D341Med (cell line): ENCODE measurements at places on chromosomes 1 and 21.

DNA sequence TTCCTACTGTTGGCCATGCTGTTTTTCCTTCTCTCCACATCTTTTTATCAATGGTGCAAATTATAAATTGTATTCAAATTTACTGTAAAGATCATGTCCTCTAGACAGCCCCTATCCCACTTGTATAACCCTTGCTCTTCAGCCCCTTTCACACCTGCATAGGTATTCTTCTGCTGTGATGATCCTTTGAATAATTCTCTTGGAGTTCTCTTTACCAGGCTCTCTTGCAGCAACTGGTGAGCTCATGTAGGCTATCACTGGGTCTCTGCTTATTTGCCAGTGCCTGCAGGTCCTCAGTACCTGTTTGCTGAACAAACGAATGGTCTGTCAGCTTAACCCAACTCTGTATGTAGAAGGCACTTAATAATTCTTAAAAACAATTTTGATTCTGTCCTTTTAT lies 8.2 kb downstream of the PTPRC start:
- no peak for DNase-seq

DNA sequence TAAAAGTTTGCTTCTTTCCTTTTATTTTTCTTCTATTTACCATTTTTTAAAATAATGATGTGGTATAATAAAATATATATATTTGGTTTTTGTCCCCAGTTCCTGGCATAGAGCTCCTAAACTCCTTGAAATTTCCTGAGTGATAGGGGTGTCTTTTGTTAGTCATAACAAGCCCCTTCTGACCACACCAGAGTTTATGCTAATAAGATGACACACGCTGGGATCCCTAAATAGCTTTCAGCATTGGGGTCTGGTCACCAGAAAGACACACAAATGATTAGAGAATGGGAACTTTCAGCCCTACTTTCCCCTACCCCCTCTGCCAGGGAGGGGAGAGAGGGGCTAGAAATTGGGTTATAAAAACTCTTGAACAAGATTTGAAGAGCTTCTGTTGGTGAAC lies 56.2 kb downstream of the COL24A1 start:
- DNase-seq = no peak

GRCh38 chr1:214568328-214568727 lies 16.9 kb upstream of the PTPN14 start:
- no peak for DNase-seq

DNA sequence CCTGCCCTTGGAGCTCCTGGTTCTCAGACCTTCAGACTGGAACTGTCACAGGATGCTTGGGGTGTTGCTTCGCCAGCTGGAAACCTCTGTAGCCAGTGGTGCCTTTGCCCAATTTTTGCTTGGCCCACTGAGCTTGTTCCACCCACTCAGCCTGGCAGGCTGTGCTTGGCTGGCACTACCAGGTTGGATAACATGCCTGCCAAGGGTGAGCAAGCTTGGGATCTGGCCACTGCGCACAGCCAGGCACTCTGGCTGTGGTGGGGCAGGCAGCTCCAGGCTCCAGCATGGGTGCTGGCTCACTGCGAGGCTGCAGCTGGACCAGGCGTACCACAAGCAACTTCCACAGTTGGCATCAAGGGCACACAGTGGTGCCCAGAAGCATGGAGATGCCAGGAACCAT lies 967.8 kb upstream of the NCAM2 start:
- DNase-seq = no peak

DNA sequence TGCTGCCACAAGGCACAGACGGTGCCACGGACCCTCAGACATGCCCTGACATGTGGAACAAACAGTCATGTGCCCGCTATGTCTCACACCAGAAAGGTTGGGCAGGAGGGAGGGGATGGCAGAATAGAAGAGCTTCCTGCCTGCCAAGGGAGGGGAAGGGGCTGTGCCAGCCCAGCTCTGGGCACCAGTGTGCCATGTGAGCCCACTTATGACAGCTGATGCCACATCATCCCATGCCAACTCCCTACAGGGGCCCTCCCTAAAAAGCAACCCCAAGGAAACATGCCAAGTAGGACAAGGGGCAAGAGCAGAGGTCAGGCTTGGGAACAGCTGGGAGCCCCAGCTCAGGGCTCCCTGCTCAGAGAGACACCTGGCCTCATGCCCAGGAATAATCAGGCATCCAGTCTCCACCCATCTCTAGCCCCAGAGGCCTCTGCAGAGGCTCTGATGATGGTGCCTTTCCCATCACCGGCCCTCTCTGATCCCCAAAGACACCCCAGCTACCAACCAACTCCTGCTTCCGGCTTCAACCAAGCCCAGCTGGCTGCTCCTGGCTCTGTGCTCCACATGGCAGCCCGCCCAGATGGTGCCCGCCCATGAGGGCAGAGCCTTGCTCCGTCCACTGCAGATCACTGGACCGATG lies 10.3 kb downstream of the ADGRB2 start:
- DNase-seq = peak; percentile 72

- no peak for DNase-seq
These were observed 6.5 kb downstream of the THEMIS2 start for GRCh38 chr1:27878787-27879335.

GRCh38 chr1:31904339-31905092 lies 33.7 kb downstream of the PTP4A2 start:
- DNase-seq = no peak

DNA sequence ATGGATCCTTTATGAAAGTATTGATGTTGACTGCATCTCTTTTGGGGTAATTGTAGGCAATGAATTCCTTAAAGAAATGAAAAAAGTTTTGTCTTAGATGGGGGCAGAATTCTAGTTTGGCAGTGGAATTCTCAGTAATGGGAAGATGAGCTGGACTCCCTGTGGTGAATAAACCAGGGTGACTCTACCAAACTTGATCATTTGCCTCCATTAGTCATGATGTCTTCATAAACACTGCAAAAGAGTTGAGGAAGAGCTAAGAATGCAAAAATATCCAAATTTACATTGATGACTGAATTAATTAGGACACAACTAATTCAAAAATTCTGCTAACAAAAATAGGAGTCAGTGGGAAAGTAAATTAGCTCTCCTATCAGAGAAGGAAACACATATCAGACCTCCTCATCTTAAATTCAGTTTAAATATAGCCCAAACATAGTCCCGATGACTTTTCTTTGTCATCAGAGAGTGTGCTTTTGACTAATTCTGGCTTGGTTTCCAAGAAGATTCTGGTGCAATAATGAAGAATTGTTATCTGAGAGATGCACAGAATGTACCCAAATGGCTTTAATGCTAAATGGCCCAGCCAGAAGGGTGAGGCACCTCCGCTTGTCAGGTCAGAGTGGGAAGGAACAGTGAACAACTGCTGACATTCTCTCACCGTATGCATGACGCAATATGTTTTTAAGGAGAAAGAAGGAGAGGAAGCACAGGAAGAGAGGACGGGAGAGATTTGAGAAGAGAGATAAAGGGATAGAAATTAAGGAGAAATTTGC lies 525.1 kb downstream of the LMO4 start:
- DNase-seq = no peak

GRCh38 chr1:11985851-11986250 lies 5.6 kb downstream of the MFN2 start:
- DNase-seq = no peak

DNA sequence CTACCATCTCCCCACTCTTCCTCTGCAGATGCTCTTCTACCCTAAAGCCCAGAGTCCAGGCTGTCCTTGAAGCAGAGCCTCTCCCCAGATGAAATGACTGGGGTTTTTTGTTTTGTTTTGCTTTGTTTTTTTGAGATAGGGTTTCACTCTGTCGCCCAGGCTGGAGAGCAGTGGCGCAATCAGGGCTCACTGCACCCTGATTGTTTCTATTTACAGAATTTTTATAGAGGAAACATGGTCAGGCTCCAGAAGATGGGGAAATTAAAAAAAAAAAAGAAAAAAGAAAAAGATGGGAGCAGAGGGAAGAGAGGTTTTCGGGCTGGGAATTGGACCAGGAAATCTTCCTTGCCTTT lies 43.7 kb upstream of the ZNF281 start:
- DNase-seq = no peak

DNA sequence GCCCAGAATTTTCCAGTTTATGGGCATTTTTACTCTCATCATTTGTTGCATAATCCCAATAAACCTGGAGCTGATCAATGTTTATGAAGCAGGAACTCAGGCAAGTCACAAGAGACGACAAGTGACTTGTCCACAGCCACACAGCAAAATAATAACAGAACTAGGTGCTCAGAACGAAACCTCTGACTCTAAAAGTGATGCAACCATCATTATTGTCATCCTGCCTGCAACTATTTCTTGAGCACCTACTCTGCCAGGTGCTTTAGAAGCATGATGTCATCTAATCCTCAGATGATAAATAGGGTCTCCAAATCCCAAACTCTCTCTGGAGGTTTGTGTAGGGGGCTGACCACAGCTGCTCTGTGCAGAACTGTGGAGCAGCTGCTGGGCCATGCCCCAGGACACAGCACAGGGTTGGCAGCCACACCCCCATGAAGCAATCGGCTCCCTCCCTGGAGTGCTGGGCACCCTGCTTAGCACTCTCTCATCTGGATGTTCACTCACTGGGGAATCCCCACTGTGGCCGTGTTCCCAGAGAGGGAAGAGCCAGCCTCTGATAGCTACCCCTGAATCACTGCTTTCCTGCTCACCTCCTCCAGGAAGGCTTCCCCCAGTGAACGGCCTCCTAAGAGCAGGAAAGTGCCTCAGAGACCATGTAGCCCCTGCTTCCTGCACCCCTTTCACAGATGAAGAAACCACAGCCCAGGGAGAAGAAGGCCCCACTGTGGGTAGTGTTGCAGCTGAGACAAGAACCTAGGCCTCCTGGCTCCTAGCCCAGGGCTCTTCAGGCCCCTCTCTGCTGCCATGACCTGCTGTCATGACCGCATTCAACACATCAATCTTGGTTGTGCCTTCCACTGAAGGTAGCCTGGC lies 2.1 kb downstream of the TTC22 start:
- no peak for DNase-seq

GRCh38 chr1:63621698-63622097 lies 28.5 kb downstream of the PGM1 start:
- DNase-seq = no peak

- no peak for DNase-seq
These were observed 1.1 kb downstream of the UBE2J2 start for GRCh38 chr1:1272341-1273208.

DNA sequence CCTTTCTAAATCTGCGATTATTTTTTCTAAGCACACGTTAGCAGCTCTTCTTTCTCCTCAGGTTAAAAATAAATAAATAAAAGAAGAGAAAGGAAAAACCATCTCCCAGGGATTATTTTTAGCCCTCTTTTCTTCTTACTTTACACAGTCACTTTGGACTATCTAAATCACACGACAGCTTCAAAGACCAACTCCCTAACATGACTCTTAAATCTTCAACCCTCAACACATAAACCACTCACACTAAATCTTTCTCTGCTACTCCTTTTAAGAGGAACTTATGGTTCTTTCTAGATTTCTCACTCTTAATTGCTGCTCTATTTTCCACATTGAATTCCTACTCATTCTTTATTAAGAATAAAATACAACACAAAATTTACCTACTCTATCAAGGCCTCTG lies 1095.0 kb upstream of the B3GALT2 start:
- DNase-seq = no peak

DNA sequence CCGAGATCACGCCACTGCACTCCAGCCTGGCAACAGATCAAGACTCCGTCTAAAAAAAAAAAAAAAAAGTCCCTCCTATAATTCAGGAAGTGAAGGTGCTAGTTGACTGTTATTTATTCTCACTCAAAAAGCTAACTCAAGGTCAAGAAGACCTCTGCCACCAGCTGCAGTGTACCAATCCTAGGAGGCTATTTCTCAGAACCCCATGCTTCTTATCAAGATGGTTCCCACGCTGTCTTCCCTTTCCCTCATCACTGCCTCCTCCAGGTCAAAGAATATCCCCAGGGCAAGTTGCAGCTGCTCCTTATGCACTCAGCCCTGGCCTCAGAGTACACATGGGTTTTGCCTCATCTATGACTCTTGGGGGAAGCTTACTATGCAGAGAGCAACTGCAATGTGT lies 53.6 kb downstream of the RERE start:
- no peak for DNase-seq

- DNase-seq = peak; percentile 75
These were observed 11.5 kb upstream of the COL16A1 start for GRCh38 chr1:31715087-31715872.

GRCh38 chr21:39467746-39468145 lies 16.0 kb downstream of the SH3BGR start:
- no peak for DNase-seq

DNA sequence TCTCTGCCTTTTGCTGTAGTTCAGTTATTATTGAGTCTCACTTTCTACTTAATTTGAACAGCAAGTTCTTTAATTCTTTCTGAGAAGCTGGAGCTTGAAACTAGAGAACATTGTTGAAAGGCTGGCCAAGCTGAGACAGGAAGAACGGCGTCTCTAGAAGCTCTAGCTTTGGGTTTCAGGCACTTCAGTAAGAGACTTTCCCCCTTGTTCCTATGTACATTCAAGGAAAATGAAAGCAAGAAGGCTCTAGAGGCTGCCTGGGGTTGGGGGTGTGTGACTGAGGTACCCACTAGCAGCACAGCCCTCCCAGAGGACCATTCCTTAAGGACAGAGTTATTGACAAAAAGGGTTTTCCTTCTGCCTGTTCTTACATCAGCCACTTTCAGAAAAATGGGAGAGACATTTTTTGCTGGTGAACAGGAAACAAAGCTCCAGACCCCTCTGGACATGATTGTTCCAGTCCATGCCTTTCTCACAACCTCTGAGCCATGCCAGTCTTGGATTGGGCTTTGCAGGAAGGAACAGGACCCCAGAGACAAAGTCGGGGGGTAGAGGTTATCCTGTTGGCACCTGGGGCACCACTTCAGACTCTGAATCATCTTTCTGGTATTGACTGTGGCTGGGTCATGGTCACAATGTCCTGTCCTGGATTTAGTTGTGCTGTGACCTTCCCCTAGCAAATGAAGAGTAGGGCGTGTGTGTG lies 63.1 kb downstream of the LAMC2 start:
- no peak for DNase-seq

DNA sequence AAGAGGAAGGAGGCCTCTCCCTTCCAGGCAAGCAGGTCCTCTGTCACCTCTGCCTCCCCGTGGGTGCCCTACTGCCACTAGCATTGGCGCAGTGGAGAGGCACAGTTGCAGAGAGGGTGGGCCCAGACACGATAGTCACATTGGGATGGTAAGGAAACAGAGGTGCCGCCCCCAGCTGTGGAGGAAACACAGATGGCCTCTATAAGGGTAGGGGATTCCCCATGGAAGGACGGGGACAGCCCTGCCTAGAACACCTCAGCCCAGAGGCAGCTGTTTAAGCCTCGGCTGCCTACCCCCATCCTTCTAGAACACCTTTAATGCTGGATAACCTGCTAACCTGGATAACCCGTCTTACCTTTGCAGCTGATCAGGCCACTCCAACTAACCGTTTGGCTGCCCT lies 65.7 kb upstream of the CNTN2 start:
- DNase-seq = no peak

GRCh38 chr1:69657971-69658370 lies 90.2 kb downstream of the LRRC7 start:
- no peak for DNase-seq
